ENCODE measurements at places on chromosomes 6 and 20.

GRCh38 chr6:56040223-56040622, 164.8 kb upstream of the BMP5 start:
- DNase-seq: no peak

GRCh38 chr20:46022411-46023147, 6.4 kb upstream of the SLC12A5 start:
- peak; percentile 64 for DNase-seq

DNA sequence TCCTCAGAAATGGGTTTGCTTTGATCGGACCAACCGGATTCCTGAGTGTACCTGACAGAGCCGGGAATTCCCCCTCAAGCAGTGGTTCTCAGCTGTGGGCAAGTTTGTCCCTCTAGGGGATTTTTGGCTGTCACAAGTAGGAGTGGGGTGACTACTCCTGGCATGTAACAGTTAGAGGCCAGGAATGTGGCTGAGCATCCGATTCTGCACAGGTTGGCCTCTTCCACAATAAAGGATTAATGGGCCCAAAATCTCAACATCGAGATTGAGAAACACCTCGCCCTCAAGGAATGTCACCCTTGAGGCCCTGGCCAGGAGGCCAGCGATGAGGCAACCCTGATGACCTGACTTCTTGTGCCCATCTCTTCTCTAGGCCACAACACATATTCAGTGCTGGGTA, 7.9 kb downstream of the AGPAT4 start:
- no peak for DNase-seq

GRCh38 chr20:63027221-63027921, 20.6 kb upstream of the BHLHE23 start:
- no peak for DNase-seq

DNA sequence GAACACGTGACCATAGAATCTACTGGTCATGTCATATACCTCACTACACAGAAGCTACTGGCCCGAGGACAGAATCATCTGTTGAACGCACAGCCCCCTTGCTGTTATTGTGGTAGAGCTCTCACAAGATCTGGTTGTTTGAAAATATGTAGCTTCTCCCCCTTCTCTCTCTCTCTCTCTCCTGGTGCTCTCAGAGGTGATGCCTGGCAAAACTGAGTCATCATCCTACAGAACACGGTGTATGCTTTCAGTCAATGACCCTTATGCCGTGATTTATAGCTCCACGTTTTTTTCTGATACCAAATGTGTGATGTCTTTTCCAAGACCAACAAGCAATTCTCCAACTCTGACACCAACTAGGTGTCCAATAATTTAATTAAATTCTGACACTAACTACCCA, 13.0 kb upstream of the RBM24 start:
- DNase-seq: no peak

DNA sequence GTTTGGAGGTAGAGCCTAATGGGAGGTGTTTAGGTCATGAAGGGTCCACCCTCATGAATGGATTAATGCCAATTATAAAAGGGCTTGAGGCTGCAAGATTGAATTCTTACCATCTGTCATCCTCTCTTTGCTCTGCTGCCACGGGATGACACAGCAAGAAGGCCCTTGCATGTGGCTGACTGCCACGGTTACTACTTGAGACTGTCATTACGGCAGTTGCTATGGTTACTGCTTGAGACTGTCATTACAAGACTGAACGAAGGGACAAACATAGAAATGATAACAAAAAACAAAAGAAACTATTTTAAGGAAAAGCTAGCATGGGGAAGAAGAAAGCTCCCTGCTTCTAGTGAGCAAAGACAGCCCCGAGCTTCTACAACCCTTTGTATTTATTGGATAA, 715.0 kb downstream of the TFAP2A start:
- no peak for DNase-seq

- DNase-seq: no peak
Measured at GRCh38 chr20:2327620-2328555, 32.1 kb downstream of the TGM3 start.

Data from activated T-helper 1 cell treated with anti-CD3 and anti-CD28 coated beads, Interleukin-2, amount 50 U/mL, for 16 hours (primary cell).